ENCODE measurements at places on chromosomes 7 and 10.

- DNase-seq = no peak
These were observed 89.4 kb downstream of the SH3PXD2A start for GRCh38 chr10:103765981-103766380.

DNA sequence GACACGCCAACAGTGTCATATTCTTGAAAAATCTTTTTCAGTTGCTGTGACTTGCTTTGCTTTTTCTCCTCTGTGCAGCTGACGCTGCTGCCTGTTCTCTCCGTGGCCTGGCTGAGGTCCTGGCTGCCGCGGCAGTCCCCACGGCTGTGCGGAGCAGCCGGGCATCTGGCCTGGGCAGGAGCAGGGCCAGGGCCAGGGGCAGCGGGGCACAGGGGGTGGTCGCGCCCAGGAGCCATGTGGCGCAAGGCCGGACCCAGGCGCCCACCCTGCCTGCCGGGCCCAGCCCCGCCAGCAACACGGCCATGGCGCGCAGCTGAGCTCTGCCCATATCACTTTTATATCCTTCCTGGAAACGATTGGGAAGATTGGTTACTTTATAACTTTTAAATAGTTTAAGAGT is 109.4 kb upstream of the ACBD5 start:
- no peak for DNase-seq

DNA sequence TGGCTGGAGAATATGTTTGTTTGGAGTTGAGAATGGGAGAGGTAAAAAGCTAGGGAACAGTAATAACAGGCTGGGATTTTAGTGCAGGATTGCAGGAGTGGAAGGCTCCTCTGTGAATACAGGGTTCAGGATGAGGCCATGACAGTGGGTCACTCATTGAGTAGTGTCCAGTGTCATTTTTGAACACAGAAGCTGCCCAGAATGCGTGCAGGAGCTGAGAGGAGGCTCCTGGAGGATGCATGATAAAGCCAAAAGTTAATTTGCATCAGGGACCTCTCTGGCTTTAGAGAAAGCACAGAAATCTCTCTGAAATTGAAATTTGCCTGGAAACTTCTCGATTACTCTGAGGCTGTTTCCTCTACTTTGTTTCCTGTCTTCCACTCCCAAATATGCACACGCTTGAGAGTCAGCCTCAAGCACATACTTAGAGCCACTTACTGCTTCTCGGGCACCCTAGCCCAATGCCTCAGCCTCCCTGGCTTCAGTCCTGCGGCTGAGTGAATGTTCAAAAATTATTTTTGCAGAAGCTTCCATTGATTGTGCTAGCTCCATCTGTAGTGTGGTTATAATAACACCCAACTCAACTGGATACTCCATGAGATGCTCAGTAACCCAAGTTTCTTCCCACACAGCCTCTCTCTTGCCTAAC is 1.8 kb upstream of the GALNT17 start:
- no peak for DNase-seq

GRCh38 chr7:99897322-99898022 is 20.6 kb upstream of the OR2AE1 start:
- no peak for DNase-seq

DNA sequence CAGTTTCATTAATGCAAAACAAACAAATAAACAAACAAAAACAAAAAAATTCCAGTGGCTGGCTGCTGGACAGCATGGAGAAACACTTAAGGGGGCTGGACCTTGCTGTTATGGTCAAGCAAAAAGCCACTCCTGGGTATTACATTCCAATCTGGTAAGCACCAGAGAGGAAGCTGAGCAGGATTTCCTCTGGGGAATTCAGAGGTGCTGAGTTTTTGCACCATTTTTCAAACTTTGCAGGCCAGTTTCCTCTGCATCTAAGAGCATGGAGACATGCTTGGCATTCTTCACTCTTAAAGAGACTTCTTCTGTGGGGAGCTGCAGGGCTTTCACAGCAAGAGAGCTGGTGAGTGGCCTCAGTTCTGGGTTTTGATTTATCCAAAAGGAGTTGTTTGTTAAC is 84.5 kb downstream of the FZD1 start:
- DNase-seq = no peak

- DNase-seq = no peak
These were observed 177.0 kb upstream of the GLI3 start for GRCh38 chr7:42414028-42414427.

GRCh38 chr10:102775935-102776669 is 32.4 kb downstream of the WBP1L start:
- DNase-seq = peak; percentile 28

- no peak for DNase-seq
These were observed 57.9 kb upstream of the ITGB1 start for GRCh38 chr10:33015761-33016547.

DNA sequence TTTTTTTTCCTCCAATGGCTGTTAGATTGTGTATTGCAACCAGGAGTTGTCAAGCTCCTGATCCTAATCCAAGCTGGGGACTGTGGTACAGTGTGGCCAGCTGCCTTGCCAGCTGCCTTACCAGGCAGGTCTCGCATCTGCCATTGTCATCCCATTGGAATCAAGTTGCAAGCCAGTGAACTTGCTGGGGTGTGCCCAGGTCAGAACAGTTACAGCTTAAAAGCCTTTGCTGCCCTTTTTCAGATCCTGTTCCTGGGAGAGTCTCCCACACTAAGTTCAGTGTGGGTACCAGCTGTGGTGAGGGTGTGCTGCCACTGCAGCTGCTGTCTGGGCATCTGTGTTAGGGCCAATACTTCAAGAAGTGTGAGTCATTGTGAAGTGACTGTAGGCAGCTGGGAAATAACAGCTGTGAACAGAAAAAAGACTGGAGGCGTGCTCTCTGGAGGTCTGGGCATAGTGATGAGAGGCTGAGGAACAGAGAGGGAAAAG is 72.8 kb downstream of the CCNY start:
- no peak for DNase-seq

DNA sequence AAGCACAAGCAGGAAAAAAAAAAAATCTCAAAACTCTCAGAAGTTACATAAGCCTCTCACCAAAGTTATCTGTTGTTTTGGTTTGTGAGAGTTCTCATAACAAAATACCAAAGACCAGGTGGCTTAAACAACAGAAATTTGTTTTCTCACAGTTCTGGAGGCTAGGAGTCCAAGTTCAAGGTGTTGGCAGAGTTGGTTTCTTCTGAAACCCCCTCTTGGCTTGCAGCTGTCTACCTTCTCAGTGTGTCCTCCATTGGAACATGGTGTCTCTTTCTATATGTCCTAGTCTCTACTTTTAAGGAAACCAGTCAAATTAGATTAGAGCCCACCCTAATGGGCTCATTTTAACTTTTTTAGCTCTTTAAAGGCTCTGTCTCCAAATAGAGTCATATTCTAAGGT is 44.9 kb downstream of the TNKS2 start:
- no peak for DNase-seq

- DNase-seq = no peak
These were observed 93.7 kb downstream of the ELAPOR2 start for GRCh38 chr7:86965727-86966120.

- no peak for DNase-seq
These were observed 61.1 kb upstream of the ZMIZ1 start for GRCh38 chr10:79007421-79008319.

DNA sequence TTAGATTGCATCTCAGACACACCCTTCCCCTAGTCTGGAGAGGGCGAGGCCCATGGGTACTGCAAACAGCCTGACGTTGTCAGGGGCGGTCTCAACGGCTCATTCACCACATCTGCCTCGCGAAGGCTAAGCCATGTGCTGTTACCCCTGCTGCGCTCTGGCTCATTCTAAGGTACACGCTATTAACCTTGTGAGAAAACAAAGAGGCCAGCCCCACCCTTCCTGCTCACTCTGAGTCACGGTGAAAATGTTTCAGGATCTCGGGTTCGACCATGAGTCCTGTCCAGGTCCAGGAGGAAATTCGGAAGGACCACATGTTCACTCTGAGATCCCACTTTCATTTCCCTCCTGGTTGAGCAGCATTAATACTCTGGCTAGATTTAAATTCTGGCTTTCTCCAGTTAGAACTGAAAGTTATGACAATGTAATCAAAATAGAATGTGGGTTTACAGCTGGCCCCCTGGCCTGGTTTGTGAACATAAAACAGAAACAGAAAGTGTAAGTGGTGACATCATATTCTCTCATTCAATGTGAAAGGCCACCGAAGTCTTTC is 55.2 kb downstream of the EGFR start:
- no peak for DNase-seq

GRCh38 chr7:83271212-83272099 is 108.8 kb upstream of the PCLO start:
- no peak for DNase-seq

All from neural crest cell (in vitro differentiated cells).